ENCODE measurements at places on chromosomes 7 and 10.
A peak's percentile ranks its signal among the peaks of the same experiment; 100 is the strongest.

GRCh38 chr10:6053816-6054631 lies 8.1 kb downstream of the IL2RA start:
- no peak for DNase-seq

- no peak for DNase-seq
These were observed 20.9 kb downstream of the CYP3A7 start for GRCh38 chr7:99713995-99714570.

GRCh38 chr7:23000597-23001360 lies 13.2 kb downstream of the HYCC1 start:
- no peak for DNase-seq

DNA sequence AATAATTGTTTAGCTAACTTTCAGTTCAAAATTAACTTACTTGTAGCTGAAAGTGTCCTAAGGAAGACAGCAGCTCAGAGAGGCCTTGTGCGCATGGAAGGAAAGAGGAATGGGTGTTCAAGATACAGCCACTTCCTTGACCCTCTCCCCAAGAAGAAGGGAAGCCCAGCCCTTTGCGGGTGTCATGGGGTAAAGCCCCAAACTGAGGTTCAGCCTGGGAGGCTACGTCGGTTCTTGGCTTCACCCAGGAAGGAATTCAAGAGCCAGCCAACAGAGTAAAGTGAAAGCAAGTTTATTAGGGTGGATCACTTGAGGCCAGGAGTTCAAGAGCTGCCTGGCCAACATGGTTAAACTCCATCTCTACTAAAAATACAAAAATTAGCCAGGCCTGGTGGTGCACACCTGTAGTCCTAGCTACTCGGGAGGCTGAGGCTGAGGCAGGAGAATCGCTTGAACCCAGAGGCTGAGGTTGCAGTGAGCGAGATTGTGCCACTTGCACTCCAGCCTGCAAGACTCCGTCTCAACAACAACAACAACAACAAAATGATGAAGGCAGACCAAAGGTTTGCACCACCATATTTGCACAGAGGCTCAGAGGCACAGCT lies 15.9 kb downstream of the GPRIN2 start:
- DNase-seq: no peak

GRCh38 chr10:114283091-114283490 lies 44.0 kb downstream of the VWA2 start:
- DNase-seq: no peak

- peak; percentile 4 for DNase-seq
These were observed 37.0 kb upstream of the EGR2 start for GRCh38 chr10:62852961-62853702.

Data from CD4-positive, alpha-beta T cell treated with Interleukin-1 beta for 1 hour (primary cell).